ENCODE measurements at places on chromosomes 5 and 9.

- no peak for DNase-seq
Measured at GRCh38 chr9:111094433-111094924, 56.2 kb upstream of the LPAR1 start.

- no peak for DNase-seq
Measured at GRCh38 chr9:95993337-95993736, 117.8 kb downstream of the ERCC6L2 start.

- DNase-seq, result peak; percentile 4
Measured at GRCh38 chr5:166845044-166845443, 1446.4 kb upstream of the WWC1 start.

DNA sequence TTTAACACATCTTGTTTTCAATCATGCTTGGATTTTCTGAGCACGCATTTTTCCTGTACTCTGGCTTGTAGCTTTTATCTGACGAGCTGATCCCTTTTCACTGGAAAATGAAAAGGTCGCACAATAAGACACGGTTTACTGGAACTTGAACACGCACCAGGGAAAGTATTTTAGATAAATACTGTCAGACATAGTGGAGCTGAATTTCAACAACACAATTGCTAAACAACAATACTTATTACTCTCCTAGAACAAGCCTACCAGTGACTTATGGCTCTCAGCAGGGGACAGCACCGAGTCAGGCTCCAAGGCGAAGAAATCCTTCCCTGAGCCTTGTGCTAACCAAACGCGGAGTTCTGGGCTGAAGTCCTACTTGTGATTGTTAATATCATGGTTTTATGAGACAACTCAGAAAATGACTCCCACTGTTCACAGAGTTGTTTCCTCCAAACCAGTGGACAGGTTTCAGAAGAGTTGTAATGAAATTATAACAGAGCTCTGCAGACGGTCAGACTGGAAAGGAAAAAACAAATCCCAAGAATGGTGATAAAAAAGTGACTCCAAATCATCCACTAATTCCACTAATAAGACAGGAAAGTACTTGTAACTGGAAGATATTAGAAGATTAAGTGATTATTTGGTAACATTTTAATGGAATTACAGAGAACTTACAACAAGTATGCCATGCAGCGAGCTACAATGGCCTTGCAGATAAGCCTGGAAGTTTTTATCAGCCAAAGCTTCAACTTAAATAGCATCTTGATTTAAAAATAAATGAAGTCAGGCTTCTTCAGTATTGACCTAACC lies 359.6 kb downstream of the EBF1 start:
- no peak for DNase-seq

DNA sequence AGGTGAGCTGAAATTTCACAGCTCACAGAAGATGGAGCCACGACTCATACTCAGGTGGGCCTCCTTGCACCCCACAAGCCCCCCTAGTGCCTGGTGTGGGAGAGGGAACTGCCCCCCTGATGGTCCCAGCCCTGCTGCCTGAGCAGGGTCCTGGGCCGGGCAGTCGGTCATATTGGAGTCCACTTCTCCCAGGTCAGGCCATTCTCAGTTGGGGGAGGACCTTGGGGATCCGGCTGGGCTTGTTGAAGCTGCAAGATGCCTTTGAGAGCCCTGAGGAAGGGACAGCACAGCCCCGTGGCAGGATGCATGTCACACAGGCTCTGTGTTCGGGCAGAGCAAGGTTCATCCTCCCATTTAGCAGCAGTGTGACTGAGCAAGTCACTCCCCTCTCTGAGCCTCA lies 56.6 kb downstream of the ERGIC1 start:
- DNase-seq, result no peak

- no peak for DNase-seq
Measured at GRCh38 chr9:79004032-79004431, 567.7 kb upstream of the TLE4 start.

Measured in Jurkat, Clone E6-1 (cell line).